ENCODE measurements at places on chromosomes 5 and 9. TPM values are rescaled to one million over a fixed set of nuclear protein-coding genes. Genes with fewer than 3 reads are reported as not detected.

SHISAL2B gene
- polyA plus RNA-seq, result 0.40 TPM

CARTPT gene
- polyA plus RNA-seq, result not detected

GRCh38 chr5:158796812-158797497, 302.8 kb downstream of the EBF1 start:
- no peak for DNase-seq

RGMB gene
- polyA plus RNA-seq, result 46.0 TPM

DNA sequence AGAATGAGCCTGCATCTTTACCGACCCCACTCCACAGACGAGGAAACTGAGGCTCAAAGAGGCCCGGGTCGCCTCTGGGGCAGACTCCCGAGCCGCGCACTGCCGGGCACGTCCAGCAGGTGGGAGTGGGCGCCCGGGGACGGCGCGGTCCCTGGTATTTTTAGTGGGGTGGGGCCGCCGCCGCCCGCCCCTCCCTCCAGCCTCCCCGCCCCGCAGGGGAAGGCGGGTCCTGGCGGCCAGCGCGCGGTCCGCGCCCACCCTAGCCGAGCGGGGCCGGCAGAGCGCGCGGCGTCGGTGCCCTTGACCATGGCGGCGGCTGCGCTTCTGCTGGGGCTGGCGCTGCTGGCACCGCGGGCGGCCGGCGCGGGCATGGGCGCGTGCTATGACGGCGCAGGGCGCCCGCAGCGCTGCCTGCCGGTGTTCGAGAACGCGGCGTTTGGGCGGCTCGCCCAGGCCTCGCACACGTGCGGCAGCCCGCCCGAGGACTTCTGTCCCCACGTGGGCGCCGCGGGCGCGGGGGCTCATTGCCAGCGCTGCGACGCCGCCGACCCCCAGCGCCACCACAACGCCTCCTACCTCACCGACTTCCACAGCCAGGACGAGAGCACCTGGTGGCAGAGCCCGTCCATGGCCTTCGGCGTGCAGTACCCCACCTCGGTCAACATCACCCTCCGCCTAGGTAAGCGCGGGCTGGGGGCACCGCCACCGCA, at the start of gene LAMC3:
Gene LAMC3, plus strand, starts transcription at position 266 of the 710 bp plus-strand sequence. Its CDS starts 41 bp downstream, at position 307.
- no peak for DNase-seq

DNA sequence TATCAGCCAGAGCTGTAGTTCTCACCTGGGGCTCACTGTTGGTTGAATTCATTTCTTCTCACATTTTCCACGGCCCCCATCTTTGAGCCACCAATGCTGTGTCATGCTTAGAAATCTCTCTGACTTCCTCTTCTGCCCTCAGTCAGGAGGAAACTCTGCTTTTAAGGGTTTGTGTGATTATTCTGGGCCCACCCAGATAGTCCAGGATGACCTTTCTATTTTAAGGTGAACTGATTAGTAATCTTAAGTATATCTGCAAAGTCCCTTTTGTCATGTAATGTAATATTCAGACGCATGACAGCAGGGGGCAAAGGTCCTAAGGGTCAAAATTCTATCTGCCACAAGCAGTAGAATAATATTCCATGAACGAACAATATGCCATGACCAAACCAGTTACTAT, 88.4 kb downstream of the AK8 start:
- DNase-seq, result no peak

- no peak for DNase-seq
Observed at GRCh38 chr5:180742727-180743126, 2.9 kb upstream of the OR2Y1 start.

GRCh38 chr5:135973323-135974020, 18.7 kb upstream of the LECT2 start:
- no peak for DNase-seq

JMY gene
- 9.5 TPM for polyA plus RNA-seq

MYOT gene
- polyA plus RNA-seq, result 327 TPM

ORM2 gene
- not detected for polyA plus RNA-seq

GRCh38 chr5:108516785-108517184, 134.9 kb upstream of the FBXL17 start:
- DNase-seq, result no peak

- DNase-seq, result no peak
Observed at GRCh38 chr5:79973511-79973910, 17.6 kb downstream of the MTX3 start.

GRCh38 chr5:172106511-172107356, 81.3 kb downstream of the STK10 start:
- no peak for DNase-seq

- no peak for DNase-seq
Observed at GRCh38 chr9:5773324-5773999, 59.5 kb downstream of the ERMP1 start.

- no peak for DNase-seq
Observed at GRCh38 chr5:103645816-103646215, 83.2 kb upstream of the NUDT12 start.

DNA sequence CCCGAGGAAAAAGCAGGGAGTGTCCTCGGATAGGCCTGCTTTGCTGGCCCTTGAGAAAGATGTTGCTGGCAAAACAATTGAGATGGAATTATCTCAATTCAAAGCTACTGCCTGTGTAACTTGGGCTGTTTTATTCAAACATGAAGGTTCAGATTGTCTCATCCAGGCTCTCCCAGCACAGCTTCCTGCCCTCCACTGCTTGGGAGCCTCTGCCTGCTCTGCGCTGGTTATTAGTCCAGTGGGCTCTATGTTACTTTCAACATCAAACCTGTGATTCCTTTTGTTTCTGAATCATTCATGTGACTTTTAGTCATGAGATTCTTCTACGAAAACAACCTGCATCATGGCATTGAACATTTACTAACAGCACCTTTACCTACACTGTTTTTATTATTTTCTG, 123.2 kb downstream of the SNCAIP start:
- no peak for DNase-seq
